ENCODE measurements at places on chromosomes 1 and 21. TPM values are rescaled to one million over a fixed set of nuclear protein-coding genes. Genes with fewer than 3 reads are reported as not detected.

GRCh38 chr1:105865546-105865945, 1190.9 kb upstream of the PRMT6 start:
- no peak for DNase-seq

GRCh38 chr21:25842925-25843324, 108.2 kb downstream of the GABPA start:
- DNase-seq = no peak

DNA sequence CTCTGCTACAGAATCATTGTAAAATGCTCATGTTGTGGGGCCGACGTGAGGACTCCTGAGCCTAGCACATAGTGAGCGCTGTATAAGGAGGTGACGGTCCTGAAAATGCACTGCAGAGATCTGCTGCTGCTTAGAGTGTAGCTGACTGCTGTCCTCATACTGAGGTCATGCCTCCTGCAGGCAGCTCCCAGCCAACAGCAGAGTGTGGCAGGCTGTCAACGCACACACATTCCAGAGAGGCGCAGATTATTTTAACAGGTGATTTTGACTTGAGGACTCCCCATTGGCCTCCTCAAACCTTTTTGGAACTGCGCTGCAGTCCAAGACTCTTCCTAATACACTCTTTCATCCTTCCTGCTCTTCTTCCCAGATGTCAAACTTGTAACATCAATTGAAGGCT, 119.8 kb upstream of the KCNJ6 start:
- DNase-seq = no peak

- no peak for DNase-seq
These were observed 126.1 kb downstream of the HMCN1 start for GRCh38 chr1:185860311-185860710.

GRCh38 chr1:89820422-89821321, at the start of gene LRRC8D:
TSS of gene LRRC8D (plus strand) at chr1:89821032. CDS start at chr1:89933069, 112,037 bp downstream.
- DNase-seq = no peak

Gene A3GALT2
- total RNA-seq = not detected

Gene TBX19
- 0.76 TPM for total RNA-seq

Gene CNR2
- total RNA-seq = 1.5 TPM

Data from thymus (tissue), 14 donors.